ENCODE measurements at places on chromosomes 11 and 22. TPM values are rescaled to one million over a fixed set of nuclear protein-coding genes. Genes with fewer than 3 reads are reported as not detected.

GRCh38 chr11:133476570-133477250 is 55.6 kb downstream of the OPCML start:
- no peak for DNase-seq

DNA sequence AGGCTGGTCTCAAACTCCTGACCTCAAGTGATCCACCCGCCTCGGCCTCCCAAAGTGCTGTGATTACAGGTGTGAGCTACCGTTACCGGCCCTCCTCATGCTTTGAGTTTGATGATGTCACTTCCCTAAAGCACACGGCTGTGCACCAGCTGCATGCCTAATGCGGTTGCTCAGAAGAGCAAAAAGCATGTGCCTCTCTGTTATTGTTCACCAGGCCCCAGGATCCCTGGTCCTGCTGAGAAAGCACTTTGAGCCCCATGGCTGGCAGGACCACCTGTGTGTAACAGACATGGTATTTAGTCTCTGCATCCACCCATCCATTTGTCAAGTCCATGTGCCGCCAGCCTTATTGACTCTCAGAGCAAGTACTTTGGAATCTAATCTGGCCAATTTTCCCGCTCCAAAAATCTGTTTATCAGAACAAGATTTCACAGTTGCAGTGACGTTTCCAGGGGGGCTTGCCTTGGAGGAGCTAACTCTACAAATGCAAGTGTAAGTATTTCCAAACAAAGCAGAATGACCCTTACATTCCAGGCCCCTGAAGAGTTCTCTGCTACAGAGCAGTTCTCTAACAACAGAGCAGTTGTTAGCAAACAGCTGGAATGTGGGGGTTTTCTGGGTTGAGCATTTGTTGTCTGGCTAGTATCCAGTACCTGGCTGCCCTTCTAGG is 89.4 kb downstream of the LDLRAD3 start:
- no peak for DNase-seq

GRCh38 chr22:45548247-45548840 is 45.7 kb downstream of the FBLN1 start:
- DNase-seq = no peak

DNA sequence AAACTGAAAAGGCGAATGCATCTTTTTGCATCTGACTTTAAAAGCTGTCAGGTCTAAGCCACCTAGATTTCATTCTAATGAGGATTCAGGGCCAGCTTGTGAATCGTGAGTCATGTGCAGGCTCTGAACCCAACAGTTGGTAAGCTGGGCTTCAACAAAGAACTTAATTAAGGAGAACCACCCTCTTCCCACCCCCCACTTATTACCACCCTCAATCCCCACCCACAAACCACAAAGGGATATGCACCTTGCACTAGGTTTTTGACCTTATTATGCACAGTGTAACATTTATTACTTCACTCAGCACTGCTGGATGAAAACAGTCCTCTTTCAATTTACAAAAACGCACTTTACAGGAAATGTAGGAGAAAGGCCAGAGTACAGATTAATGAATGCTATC is 94.1 kb upstream of the LIN7C start:
- DNase-seq = no peak

The LRRC10B gene
- polyA plus RNA-seq = 1.0 TPM

The MGAT3 gene
- 27.4 TPM for polyA plus RNA-seq

The FREY1 gene
- polyA plus RNA-seq = 0.55 TPM

The MPZL3 gene
- polyA plus RNA-seq = 6.3 TPM

The ATM gene
- polyA plus RNA-seq = 53.2 TPM

Data from right renal pelvis (tissue), 4 donors.